CD14-positive monocyte (primary cell): ENCODE measurements at places on chromosomes 3 and 15.

DNA sequence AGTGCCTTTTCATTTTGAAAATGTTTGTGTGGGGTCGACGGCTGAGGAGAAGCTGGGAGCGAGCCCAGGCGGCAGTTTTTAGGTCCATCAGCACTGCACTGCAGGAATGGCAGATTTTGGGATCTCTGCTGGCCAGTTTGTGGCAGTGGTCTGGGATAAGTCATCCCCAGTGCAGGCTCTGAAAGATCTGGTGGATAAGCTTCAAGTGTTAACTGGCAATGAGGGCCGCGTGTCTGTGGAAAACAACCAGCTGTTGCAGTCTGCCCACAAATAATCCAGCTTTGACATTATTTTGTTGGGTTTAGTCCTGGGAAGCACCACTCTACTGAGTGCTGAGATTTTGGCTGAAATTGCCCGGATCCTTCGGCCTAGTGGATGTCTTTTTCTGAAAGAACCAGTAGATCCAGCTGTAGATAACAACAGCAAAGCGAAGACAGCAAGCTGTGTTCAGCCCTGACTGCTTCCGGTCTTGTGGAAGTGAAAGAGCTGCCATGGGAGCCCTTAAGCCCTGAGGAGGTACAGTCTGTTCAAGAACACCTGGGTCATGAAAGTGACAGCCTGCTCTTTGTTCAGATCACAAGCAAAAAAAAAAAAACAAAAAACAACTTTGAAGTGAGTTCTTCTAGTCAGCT is 13.1 kb upstream of the ANP32A start:
- no peak for DNase-seq

- DNase-seq, result peak; percentile 54
These were observed 35.0 kb downstream of the CTSH start for GRCh38 chr15:78909791-78910228.

- no peak for DNase-seq
These were observed 387.0 kb downstream of the ZBBX start for GRCh38 chr3:166993015-166993630.

- no peak for DNase-seq
These were observed 323.5 kb downstream of the RORA start for GRCh38 chr15:60905587-60905986.

DNA sequence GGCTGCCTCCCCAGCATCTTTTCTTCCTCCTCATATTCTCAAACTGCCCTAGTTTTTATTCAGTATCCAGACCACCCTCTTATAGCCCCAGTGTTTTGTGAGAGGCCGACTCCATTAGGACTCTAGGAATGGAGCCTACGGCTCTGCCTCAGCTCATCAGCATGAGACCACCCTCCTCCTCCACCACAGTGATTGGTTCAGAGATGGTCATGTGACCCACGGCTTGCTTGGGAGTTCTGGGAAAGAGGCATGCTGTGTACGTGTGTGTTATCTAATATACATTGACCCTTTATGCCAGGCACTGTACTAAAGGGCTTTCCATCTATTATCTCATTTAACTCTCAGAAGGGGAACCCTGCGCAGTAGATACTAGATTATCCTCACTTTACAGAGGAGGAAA is 17.8 kb upstream of the CMTM7 start:
- DNase-seq, result no peak

GRCh38 chr15:44381236-44381635 is 46.2 kb upstream of the CTDSPL2 start:
- no peak for DNase-seq

- no peak for DNase-seq
These were observed 263.1 kb downstream of the PDZRN3 start for GRCh38 chr3:73361591-73361990.

- no peak for DNase-seq
These were observed 132.3 kb downstream of the PGPEP1L start for GRCh38 chr15:98875309-98875708.

DNA sequence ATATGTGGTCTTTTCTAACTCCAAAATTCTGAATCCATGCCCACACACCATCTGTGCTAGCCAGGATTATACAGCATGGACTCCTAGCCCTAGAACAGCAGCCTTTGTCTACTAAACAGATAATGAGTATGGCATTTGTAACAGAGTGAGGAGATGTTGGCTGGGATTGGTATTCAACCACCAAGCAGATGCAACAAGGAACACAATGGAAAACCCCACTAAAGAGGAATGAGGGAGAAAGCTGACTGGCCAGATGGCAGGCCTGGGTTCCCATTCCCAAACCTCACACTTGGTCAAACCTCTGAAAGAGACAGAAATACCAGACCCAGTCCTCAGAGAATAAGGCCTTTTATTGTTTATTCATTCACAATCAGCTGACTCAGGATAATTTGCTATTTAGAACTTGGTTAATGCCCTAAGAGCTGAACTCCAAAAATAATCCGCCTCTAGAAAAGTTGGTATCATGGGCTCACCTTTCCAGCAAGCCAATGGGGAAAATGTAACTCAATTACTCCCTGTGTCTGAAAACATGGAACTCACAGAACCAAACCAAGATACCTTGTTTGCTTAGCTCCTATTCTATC is 145.6 kb downstream of the LRRC3B start:
- DNase-seq, result no peak

DNA sequence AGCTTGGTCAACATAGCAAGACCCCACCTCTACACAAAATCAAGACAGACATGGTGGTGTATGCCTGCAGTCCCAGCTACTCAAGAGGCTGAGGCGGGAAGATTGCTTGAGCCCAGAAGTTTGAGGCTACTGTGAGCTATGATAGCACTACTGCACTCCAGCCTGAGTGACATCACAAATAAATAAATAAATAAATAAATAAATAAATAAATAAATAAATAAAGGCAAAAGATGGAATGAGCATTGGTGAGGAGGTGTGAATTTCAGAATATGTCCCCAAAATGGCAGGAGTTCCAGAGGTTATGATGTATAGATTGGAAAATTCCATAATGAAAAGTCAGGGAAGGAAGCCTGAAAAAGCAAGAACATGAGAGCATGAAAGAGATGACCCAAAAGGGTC is 249.9 kb downstream of the MEX3B start:
- no peak for DNase-seq

DNA sequence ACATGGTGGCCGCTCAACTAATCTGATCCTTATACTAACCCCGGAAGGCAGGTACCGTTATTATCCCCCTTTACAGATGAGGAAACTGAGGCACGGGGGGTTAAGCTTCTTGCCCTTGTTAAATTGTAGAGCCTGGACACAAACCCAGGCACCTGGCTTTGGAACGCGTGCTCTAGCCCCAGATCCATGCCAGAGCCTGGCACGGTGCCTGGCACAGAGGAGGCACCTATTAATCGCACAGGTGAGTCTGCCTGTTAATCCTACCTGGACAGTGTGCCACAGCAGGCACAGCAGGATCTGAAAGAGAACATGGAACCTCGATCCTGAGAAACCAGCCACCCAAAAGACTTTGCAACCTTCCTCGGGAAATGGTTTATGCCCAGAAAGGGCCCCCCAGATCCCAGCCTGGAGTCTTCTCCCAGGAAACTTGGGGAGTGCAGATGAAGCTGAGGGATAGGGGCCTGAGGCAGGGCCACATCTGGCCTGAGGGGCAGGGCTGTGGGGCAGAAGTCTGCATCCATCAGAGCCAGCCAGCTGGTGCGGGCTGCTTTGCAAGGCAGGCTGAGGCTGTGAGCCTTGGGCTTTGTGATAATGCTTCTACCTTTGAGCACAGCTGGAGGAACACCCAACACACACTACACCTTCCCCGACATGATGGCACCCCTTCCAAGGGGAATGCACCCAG is 55.3 kb upstream of the SLC6A1 start:
- no peak for DNase-seq

GRCh38 chr3:117404730-117405129 is 695.2 kb downstream of the TUSC7 start:
- no peak for DNase-seq

- no peak for DNase-seq
These were observed 35.2 kb upstream of the SMAD3 start for GRCh38 chr15:67030036-67030762.

GRCh38 chr15:59247364-59247763 is 40.7 kb downstream of the LDHAL6B start:
- DNase-seq, result peak; percentile 52

DNA sequence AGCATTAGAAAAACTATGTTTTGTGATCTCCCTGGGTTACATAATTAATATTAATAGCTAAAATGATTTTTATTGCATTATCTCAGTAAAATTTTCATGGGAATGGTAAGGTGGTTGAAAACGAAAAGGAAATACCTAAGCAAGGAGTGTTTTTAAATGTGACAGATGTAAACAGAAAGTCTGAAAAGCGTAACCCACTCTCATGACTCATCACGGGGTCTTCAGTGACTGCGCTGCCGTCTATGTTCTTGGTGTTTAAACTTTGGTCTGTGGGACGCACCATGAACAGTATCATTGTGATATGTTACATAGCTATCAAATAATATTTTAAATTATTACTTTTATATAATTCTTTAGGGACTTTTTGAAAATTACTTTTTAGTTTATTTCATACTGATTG is 19.8 kb downstream of the LRCH3 start:
- DNase-seq, result no peak

GRCh38 chr3:181713280-181713647 is 1.5 kb downstream of the SOX2 start:
- DNase-seq, result no peak

GRCh38 chr15:83322061-83322460 is 37.6 kb upstream of the BNC1 start:
- no peak for DNase-seq

GRCh38 chr3:175590745-175591144 is 731.6 kb downstream of the NAALADL2 start:
- no peak for DNase-seq

GRCh38 chr3:78116874-78117273 is 1077.0 kb downstream of the ROBO2 start:
- DNase-seq, result no peak

DNA sequence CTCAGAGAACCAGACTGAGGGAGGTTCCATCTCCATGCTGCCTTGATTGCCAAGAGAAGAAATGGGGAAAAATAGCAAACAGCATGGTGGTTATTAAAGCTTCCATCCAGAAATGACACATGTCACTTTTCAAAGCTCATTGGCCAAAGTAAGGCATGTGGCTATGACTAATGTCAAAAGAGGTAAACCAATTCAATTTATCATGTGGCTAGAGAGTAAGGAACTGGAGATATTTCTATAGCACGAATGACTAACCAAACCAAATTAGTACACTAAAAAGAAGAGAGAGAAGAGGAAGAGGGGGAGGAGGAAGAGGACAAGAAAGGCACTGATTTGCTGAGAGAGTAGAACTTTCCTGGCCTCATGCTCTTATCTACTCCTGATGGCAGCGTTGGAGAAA is 115.2 kb upstream of the SLC6A11 start:
- no peak for DNase-seq

DNA sequence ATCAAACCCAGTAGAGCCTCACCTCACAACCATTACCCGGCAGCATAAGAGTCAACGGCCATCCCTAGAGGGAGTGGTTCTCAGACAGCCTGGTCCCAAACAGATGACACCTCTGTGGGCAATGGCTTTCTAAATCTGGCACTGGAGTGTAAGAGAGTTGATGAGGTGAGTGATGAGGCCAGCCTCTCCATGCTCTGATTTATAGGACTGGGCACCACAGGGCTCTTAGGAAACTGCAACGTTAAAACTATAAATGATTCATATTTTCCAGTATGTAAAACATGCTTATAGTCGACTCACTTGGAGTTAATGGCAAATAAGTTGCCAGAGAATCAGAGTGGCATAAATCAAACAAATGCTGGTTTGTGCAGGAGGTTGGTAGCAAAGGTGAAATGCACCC is 187.7 kb downstream of the GREM1 start:
- DNase-seq, result no peak

GRCh38 chr3:100517276-100517675 is 24.9 kb downstream of the TMEM45A start:
- no peak for DNase-seq

DNA sequence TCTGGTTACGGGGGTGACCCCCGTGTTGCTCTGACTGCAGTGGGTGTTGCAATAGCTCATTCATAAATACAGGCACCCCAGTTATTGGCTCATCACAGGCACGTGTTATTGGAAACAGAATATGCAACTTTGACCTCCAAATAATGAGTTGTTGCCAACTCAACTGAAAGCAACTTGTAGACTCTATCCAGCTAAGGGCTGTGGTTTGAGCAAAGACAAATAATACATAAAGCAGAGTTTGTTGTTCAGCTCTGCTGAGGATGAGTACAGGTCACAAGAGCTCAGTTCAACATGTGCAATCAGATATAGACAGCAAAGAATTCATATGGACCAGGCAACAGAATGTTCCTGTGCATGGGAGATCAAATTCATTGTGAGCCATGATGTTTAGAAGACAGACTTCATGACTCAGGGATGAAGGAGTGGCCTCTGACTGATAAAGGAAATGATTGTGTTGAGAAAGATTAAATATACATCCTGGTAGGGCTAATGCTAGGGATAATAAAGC is 87.6 kb upstream of the LRIG1 start:
- DNase-seq, result no peak

DNA sequence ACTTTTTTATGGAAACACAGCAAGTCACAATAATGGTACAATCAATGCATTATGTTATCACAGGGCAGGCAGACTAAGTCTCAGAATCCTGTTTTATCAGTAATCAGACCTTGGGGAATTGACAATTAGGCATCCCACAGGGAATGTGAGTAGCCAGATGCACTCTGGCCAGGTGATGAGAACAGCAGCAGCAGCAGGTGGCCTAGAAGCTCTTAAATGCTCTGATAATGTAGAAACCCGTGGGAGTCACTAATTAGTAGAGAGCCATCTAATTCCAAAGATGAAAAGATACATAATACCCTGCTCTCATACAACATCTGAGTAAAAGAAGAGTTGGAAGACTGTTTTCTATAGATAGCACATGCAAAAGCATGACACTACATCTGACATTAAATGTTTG is 12.6 kb downstream of the CEP152 start:
- no peak for DNase-seq

DNA sequence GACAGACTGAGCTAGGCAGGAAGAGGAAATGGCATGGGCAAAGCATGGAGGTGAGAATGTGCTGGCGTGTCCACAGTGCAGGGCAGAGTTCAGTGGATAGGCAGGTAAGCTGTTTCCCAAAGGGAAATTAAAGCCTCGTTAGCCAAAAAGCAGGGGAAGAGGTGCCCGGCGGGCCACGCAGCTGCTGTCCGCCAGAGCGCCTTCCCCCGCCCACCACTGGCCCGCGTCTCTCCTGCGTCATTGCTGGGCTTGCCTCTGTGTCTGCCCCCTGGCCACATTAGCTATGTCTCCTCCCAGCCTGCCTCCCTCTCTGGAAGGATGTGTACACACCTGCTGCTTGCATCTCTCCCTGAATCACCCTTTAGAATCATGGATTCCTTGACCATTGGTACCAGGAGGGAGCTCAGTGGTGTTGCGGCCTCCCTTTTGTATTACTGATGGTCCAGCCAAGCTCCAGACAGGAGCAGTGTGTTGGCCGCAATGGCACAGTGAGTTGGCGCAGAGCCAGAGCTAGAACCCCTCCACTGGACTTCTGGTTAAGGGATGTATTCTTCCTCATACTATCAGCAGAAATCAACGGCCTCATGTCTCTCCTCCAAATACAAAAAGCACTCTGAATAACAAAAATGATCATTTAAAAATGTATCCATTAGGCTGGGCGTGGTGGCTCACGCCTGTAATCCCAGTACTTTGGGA is 26.6 kb downstream of the SLC28A1 start:
- no peak for DNase-seq

GRCh38 chr3:59234884-59235633 is 185.2 kb upstream of the CFAP20DC start:
- DNase-seq, result peak; percentile 21
